ENCODE measurements at places on chromosomes 7 and 10. TPM values are rescaled to one million over a fixed set of nuclear protein-coding genes. Genes with fewer than 3 reads are reported as not detected.

Gene LEP
- total RNA-seq, result not detected

Gene GPR15LG
- total RNA-seq, result not detected

GRCh38 chr7:39211581-39211980 lies 233.9 kb downstream of the POU6F2 start:
- H3K27ac ChIP-seq, result no peak overlapping the region
- H3K4me1 ChIP-seq, result 0 out of 2 replicates have a peak, but pooled peaks cover 3% of the 10 kb centered on the region
- H3K27me3 ChIP-seq, result no peaks in the 10 kb centered on the region
- H3K4me3 ChIP-seq, result no peak overlapping the region
- no peak for DNase-seq

- H3K4me1 ChIP-seq, result peaks cover 3% of the 10 kb centered on the region
- H3K36me3 ChIP-seq, result no peaks in the 10 kb centered on the region
- H3K27me3 ChIP-seq, result no peaks in the 10 kb centered on the region
Observed at GRCh38 chr7:30562498-30562897, 32.2 kb upstream of the GARS1 start.

DNA sequence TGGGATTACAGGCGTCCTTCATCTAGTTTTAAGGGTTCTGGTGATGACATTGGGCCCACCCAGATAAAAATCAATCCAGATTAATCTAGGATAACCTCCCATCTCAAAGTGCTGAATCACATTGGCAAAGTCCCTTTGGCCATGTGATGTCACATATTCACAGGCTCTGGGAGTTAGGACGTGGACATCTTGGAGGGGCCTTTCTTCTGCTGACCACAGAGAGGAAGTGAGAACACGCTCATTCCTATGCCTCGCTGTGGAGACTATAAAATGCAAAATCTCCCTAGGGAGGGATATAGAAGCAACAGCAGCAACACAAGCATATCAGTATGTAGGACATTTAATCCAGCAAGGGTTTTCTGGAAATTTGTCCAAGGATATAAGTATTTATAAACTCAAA lies 266.0 kb upstream of the PITRM1 start:
- DNase-seq, result no peak
- H3K4me3 ChIP-seq, result no peak overlapping the region
- H3K27ac ChIP-seq, result no peak overlapping the region

DNA sequence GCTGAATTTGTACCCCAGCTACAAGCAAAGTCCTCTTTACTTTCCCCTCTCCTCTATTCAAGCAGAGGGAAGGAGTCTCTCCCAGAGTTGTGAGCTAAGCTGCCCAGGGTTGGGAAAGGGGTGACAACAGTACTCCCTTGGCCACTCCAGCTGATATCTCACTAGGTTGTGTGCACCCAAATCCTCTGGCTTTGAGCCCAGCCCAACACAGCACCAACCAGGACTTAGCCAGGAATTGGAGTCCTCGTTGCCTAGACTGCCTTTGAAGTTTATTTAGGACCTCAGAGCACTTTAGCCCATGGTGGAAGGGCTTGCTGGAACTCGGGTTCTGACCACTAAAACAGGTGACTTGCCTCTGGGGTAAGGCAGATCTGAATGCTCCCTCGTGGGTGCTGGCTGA lies 35.7 kb upstream of the DYNC1I1 start:
- H3K36me3 ChIP-seq, result no peaks in the 10 kb centered on the region
- no peaks in the 10 kb centered on the region for H3K4me1 ChIP-seq
- no peak for DNase-seq
- no peak overlapping the region for H3K27ac ChIP-seq
